ENCODE measurements at places on chromosomes 11 and 22. TPM values are rescaled to one million over a fixed set of nuclear protein-coding genes. Genes with fewer than 3 reads are reported as not detected.

The TSPAN32 gene
- 3.5 TPM for total RNA-seq

The KRTAP5-7 gene
- total RNA-seq = 0.63 TPM

The MICALL1 gene
- 24.2 TPM for total RNA-seq

The PYGM gene
- 12.9 TPM for total RNA-seq

The GAS2 gene
- 0.52 TPM for total RNA-seq

The DEUP1 gene
- total RNA-seq = not detected

The OR51E2 gene
- 1.2 TPM for total RNA-seq

The DBX1 gene
- total RNA-seq = not detected

The NRGN gene
- total RNA-seq = 33.2 TPM

GRCh38 chr22:32823024-32823730 lies 21.7 kb downstream of the TIMP3 start:
- no peak for DNase-seq

DNA sequence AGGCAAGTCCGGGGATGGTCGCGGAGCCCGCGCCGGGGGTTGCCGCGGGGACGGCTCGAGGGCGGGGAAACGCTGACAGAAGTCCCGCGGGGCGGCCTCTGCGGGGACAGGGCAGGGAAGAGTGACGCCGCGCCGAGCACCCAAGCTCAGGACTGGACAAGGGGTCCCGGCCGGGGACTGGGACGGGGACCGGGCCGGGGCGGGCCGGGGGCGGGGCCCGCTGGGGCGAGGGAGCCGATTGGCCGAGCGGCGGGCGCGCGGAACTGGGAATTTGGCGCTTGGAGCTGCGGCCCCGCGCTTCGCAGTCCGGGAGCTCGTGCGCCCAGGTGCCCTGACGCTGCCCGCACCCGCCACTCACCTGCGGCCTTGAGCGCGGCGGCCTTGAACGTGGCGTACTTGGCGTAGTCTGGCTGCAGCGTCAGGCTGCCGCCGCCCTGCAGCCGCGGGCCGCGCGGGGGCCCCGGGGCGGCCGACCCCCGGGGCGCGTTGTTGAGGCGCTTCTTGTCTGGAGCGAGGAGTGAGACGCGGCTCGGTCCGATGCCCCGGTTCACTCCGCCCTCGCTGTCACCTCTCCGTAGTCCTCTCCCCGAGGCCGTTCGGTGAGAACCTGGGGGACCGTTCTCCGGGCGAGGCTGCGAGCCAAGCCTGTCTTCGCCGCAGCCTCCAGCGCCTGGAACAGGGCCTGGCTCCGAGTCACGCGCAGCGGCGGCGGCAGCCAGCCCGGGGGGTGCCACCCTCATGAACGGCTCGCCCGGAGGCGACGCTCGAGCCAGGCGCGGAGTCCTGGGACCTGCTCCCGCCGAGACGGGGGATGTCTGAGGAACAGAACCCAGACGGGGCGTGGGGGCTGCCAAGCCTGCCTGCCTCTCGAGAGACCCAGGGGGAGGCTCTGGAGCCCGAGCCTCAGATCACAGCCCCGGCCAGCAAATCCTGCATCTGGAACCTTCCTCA lies 4.5 kb downstream of the SHISA8 start:
- no peak for DNase-seq

- peak; percentile 83 for DNase-seq
Measured at GRCh38 chr22:27391092-27391770, 410.3 kb downstream of the MN1 start.

DNA sequence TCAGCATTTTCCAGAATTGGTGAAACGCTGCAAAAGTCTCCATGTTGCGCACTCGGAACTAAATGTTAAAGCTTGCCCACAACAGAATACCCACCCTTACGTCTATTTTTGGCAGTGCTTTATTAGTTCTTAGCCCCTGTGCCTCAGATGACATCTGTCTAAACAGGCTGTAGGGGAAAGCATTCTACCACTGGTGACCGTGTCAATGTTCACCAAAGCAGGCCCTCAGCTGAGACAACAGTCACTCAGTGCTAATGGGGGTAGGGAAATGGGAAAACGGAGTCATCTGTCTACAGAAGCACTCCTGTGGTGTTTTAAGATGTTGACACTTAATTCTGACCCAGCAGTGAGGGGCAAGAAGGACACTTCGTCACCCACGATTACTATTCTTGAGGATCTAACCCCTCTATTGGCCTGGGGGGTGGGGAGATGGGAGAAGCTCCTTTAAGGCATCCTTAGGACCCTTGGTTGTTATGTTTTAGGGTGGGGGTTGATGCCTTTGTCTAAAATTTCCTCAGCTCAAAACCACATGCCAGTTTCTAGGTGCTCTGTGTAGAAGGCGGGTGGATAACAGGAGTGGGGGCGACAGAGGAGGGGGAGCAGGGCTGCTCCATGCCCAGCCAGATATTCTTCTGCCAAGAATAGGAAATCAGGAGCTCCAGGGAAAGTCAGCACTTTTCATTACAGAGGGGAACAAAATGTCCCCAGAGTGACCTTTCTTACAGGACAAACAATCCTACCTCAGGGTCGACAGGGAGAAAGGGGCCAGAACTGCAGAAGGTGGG lies 15.6 kb upstream of the MFRP start:
- DNase-seq = no peak

- peak; percentile 47 for DNase-seq
Measured at GRCh38 chr22:31143537-31143936, 3.2 kb upstream of the PLA2G3 start.

GRCh38 chr11:112302226-112302868 lies 41.7 kb upstream of the PLET1 start:
- no peak for DNase-seq

DNA sequence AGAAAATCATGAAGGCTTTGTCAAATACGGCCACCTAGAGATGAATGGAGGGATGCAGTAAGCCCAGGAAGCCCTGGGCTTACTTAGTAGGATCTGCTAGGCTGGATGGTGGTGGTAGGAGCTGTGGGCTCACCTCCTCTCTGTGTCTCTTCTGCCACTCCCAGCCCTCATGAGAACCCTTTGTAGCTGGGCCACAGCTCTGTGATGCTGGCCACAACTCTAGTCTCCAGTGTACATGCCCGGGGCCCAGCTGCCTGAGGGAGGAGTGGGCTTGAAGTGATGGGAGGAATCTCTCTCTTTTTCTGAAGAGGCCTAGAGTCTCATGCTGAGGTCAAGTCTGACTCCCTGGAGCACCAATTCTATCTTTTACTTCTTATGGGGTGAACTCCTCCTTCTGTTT lies 32.4 kb upstream of the SYT13 start:
- DNase-seq = no peak

GRCh38 chr11:7892059-7892699 lies 38.9 kb downstream of the OR10A6 start:
- DNase-seq = no peak

DNA sequence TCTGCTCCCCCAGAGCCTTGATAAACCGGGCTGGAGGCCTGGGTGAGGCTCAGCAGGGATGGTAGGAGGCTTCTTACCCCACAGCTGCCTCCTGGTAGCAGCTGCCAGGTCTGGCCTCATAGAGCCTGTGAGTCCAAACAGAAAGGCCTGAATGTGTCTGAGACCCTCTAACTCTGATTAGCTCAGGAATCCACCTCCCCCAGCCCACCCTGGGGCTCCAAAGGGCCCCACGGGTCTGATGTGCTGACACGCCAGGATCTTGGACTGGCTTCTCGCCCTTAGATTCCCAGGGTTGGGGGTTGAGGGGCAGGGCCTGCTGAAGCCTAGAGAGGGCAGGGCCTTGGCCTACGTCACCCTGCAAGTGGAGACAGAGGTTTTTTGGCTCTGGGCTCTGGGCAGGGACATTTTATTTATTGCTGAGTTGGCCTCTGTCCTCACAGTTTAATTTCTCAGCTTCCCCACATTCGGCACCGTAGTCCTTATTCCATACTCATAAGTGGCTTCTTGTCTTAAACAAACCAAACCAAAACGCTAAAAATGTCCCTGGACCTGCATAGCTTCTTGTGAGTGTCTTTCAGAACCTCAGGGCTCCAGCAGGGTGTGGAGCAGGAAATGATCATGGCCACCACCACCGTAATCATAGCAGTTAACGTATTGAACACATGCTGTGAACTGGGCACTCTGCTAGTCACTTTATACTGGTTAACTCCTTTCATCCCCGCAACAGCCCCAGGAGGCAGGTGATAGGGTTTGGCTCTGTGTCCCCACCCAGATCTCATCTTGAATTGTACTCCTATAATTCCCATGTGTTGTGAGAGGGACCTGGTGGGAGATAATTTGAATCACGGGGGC lies 25.1 kb downstream of the KIAA1671 start:
- peak; percentile 72 for DNase-seq

- peak; percentile 88 for DNase-seq
Measured at GRCh38 chr11:88174709-88175568, at the start of gene RAB38. Gene RAB38, minus strand, starts transcription at chr11:88175443. Its CDS starts 59 bp downstream, at chr11:88175384.

- DNase-seq = peak; percentile 90
Measured at GRCh38 chr22:32850591-32851517, 49.3 kb downstream of the TIMP3 start.

DNA sequence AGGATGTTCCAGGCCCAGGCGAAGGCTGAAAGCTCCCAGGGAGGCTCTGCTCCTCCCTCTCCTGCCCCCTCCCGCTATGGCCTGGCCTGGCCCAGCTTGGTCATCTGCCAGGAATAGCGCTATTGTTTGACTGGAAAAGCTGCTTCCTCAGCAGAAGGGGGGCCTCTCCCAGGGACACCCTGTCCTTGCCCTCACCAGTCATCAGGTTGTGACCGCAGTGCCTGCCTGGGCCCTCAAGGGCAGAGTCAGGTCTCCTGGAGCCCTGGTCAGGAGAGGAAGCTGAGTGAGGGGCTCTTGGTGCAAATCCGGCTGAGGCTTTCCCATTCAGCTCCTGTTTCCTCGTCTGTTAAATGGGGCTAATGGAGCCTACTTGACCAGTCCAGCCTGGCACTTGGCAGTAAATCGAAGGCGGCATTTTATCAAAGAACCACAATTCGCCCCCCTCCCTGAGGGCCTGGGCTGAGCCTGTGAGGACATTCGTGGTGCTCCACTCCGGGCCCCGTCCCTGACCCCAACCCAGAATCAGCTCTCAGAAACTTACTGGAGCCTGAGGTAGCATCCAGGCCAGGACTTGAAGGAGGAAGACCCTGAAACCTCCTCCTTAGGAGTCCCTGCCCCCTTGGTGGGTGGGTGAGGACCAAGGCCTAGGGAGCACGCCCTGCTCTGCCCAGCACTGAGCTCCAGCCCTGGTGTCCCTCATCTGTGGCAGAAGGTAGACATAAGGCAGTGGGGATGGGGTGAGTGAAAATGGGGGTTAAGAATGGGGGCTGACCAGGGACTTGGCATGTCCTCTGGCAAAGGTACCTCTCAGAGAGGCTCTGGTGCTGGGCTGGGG lies 2.0 kb upstream of the CASTOR1 start:
- peak; percentile 91 for DNase-seq

- peak; percentile 67 for DNase-seq
Measured at GRCh38 chr22:16559056-16559955, 33.3 kb downstream of the CCT8L2 start.

DNA sequence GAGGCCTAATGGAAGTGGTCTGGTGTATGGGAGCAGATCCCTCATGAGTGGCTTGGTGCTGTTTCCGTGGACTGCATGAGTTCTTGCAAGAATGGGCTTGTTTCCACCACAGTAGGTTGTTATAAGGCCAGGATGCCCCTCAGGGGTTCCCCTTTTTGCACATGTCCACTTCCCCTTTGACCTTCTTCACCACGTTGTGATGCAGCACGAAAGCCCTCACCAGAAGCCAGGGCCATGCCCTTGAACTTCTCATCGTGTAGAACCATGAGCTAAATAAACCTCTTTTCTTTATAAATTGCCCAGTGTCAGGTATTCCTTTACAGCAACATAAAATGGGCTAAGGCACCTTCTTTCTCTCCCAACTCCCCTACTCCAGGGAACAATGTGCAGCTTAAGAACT lies 2.8 kb upstream of the NARS2 start:
- DNase-seq = no peak

DNA sequence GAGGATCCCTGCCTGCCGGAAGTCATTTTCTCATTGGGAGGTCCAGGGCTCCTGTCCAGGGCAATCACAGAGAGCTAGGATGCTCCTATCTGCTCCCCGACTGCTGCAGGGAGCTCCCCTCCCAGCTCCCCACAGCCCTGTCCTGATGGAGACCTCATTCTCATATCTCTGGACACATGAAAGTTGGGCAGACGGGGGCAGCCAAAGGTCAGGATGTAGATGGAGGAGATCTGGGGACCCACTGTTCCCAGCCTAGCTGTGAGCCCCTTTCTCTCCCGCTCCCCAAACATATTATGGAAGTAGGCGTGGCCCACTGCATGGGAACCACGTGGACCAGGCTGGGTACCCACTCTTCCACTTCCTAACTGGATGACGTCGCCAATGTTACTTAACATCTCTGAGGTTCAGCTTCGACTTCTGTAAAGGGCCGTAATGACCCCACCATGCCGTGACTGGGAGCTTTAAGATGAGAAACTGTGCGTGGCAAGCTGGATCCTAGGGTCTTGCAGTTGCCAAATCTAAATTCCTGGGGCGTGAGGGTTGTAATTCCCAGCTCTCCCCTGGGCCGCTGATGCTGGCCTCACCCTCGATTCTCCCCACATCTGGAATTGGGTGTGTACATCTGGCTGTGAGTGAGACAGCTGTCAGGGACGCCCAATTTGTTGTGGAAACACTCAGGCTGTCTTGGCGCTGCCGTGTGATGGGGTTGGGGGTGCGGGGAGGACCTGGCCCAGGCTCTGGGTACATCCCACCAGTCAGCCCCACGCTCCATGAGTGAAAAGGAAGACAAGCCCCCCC lies 1.8 kb downstream of the CDC42EP2 start:
- DNase-seq = no peak

- DNase-seq = no peak
Measured at GRCh38 chr11:70915158-70915985, 337.0 kb downstream of the SHANK2 start.

DNA sequence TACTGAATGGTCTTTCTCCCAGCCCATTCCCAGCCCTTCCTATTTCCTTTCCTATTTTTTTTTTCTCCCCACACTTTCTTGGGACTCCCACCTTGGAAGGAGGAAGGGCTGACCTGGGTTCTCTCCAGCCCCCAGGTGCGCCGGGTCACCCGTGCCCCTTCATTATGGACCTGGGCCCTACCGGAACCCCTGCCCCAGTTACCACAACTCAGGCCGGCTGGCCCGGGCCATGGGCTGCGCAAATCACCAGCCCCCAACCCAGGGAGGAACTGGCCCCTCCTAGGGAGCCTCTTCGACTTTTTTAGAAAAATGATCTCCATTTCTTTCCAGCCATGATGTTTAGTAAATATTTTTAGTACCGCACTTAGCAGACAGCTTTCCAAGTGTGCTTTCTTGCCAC lies 62.2 kb downstream of the MORC2 start:
- DNase-seq = no peak

- no peak for DNase-seq
Measured at GRCh38 chr11:69986830-69987229, 91.3 kb upstream of the ANO1 start.

DNA sequence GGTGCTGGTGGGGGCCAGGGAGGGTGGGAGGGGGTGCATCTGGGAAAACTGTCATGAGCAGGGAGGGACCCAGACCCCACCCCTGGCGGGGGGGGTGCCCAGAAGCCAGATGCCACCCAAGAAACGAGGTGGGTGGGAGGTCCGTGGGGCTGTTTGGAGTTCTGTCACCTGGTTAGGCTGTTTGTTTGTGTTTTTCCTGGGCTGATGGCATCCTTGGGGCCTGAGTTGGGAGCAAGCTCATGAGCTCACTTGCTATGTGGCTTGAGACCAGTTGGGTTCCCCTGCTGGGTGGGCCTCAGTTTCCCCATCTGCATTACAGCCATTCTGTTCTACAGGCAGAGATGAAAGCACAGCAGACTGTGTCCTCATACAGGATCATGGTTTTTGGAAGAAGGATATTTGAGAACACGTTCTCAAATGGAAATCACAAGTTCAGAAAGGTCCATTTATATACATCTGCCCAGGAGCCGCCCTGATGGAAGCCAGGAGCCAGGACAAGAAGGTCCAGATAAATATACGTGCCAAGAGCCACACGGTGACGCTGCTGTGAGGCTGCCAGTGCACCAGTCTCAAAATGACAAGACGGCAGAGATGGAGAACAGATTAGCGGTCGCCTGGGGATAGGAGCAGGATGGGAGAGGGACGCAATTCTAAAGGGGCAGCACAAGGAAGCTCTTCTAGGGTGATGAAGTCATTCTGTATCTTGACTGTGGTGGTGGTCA lies 312.9 kb downstream of the MN1 start:
- DNase-seq = no peak
